ENCODE measurements at places on chromosomes 13 and 19. TPM values are rescaled to one million over a fixed set of nuclear protein-coding genes. Genes with fewer than 3 reads are reported as not detected.

DNA sequence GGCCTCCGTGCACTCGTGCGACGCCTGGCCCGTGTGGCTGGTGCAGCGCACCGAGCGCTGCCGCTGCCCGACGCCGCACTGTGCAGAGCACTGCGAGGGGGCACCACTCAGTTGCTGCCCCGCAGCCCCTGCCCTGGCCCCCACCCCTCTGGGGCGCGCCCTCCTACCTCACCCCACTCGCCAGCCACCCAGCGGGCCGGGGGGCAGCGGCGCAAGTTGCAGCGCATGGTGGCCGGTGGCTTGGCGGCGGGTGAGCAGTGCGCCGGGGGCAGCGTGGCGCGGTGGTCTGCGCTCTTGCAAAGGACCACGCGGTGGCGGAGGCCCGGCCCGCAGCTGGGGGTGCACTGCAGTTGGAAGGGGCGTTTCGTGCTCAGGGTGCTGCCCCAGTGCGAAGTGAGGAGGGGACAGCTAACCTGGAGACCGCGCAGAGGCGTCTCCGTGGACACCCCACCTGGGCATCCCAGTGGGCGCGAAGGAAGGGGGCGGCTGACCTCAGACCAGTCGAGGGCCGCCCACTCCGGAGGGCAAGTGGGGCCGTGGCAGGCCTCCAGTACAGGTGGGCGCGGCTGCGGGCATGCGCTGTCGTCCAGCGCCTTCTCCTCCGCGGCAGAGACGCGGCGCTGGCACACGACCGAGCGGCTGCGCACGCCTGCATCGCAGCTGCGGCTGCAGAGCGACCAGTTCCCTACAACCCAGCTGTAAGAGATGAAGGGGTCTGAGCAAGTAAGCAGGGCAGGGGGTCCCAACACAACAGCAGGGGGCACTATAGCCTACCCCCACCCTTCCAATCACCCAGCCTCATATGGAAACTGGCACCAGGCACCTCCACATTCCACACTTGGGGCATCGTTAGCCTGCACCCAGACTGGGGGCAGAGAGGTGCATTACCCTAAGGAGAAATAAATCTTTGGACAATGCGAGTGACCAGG, 8.0 kb upstream of the MYO1F start:
- DNase-seq, result no peak

DNA sequence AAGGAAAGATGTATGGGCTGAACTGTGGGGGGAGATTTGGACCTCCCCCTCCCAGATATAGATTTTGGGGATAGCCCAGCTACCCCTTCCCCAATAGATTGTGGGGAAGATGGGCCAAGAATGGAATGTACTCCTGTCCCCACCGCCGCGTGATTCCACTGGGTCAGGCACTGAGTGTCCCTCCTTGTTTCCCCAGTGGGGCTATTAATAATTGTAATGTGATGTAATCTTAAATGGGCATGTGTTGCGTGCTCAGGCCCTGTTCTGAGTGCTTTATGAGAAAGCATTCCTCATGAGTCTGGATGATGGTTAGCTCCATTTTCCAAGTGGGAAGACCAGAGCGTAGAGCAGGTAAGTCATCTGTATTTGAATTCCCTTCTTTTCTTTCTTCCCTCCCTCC, 1.4 kb downstream of the PSMD8 start:
- DNase-seq, result no peak

DNA sequence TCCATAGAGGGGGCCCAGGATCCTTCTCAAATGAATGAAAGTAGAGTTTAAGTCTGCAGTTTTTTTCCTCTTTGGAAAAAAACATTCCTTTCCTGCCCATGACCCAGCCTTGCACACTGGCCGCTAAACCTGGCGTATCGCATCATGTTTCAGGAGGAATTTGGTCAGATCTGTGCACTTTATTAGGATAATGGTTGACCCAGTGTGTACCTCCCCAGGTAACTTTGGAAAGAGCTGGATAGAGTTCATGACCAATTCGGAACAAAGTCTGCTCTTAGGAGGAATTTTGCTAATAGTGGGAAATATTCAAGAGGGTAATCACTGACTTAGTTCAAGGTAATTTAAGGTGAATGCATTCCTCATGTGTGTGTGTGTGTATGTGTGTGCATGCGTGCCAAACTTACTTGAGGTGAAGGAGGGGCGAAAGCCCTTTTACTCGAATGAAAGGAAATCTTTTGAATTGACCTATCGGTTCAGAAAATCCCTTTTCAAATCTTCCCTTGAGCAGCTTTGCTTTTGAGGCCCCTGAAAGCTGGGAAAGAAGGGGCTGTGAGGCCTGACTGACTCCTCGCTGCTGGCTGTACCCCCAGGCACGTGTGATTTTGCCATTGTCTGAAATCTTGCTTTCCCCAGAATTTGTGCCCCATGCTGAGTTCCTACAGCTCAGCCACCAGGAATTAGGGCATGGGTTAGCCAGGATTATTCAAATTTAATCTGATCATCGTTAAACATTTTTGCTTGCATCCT, 46.3 kb downstream of the SIPA1L3 start:
- DNase-seq, result no peak

GRCh38 chr19:50975766-50976165, 6.4 kb upstream of the KLK6 start:
- peak; percentile 88 for DNase-seq

DNA sequence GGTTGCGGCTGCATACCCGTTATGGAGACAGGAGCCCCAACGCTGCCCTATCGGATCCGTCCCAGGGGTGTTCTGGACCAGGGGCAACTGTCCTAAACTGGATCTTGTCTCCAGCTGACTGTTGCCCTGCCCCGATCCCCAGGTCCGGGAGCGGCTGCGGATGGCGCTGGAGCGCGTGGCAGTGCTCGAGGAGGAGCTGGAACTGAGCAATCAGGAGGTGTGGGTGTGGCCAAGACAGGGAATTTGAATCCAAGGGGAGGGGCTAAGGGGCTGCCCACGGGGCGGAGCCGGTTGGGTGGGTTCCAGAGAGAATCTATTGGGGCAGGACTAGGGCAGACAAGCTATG, 9.9 kb downstream of the PPFIA3 start:
- no peak for DNase-seq

DNA sequence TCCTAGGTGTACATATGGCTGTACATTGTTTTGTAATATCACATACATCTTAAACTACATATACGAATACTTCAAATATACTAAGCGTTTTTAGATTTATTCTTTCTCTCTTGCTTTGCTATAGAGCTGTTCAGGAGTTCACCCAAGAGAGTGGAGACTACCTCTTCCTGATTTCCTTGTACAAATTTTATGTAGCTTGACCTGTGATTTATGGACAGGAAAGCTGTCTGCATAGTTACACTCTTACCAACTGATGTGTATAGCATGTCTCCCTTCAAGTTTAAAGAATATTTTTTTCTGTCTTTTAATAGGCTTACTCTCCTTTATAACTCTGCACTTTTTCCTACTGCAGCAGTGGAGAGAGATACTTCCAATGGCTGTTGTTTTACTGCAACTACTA, 428.7 kb downstream of the NDFIP2 start:
- DNase-seq, result no peak

DNA sequence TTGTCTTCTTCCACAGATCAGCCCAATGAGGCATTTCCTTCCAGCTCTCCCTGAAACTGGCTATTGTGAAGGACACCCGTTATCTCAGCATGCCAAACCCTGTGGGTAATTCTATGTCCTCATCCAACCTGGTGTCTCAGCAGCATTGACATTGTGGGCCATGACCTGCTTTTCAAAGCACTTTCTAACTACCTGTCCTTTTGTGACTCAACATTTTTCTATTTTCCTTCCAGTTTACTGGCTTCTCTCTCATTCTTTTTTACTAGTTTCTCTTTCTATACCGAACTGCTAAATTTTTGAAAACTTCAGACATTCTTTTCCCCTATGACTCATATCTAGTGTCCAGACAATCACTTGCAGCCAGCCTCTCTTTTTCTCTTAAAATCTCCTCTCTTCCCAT, 136.4 kb upstream of the HTR2A start:
- DNase-seq, result no peak

- no peak for DNase-seq
Observed at GRCh38 chr19:45175515-45176345, 2.3 kb downstream of the TRAPPC6A start.

GRCh38 chr13:30870916-30871587, 35.0 kb upstream of the MEDAG start:
- DNase-seq, result no peak

- peak; percentile 70 for DNase-seq
Observed at GRCh38 chr19:55216461-55217198, 7.3 kb upstream of the PTPRH start.

DCT gene
- 0.64 TPM for total RNA-seq

AP1M2 gene
- not detected for total RNA-seq

ZNF135 gene
- total RNA-seq, result 16.2 TPM

WDR88 gene
- not detected for total RNA-seq

All from breast epithelium (tissue), 4 donors.